ENCODE measurements at places on chromosomes 1 and 21.

GRCh38 chr1:171513743-171514142, 28.4 kb downstream of the PRRC2C start:
- DNase-seq, result no peak

- no peak for DNase-seq
Observed at GRCh38 chr1:26234644-26235370, 807 bp downstream of the CEP85 start.

DNA sequence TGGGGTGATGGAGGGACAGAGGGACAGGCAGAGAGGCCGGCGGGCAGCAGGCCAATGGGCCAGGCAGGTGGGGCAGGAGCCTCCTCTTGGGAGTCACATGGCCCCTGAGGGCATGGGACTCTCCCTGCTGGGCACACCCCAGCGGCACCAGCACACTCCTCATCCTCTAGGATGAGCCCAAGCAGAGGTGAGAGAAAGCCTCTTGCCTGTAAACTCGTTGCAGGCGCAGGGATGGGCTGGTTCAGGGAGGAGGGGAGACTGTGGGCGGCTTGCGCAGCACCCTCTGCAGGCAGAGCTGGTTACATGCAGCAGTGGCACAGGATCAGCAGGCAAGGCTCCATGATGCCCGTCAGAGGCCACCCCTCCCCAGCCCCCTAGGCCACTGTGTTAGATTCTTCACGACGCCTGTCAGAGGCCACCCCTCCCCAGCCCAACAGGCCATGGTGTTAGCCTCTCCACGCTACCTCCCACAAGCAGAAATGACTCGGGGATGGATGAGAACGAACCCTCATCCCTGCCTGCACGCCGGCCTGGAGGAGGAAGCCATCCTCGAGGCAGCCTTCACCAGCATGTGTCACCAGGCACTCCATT, 209.7 kb upstream of the VAMP3 start:
- DNase-seq, result no peak

DNA sequence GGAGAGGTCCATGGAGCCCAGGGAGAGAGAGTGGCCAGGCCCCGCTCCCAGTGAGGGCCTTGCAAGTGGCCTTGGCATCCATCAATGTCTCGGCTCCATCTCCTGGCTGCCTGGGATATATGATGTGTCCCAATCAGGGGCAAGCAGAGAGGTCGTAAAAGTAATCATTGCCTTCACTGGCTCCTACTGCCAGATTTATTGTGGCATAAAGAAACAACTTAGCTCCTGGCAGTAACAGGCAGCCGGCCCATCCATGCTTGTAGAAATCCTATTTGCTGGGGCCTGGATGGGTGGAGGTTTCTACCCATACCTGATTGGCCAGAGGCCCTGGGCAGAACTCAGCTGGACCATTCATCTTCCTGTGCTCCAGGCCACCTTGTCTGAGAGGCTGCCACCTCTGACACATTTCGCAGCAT, 272.6 kb downstream of the MATN1 start:
- no peak for DNase-seq

- DNase-seq, result no peak
Observed at GRCh38 chr1:36866169-36866814, 168.0 kb downstream of the GRIK3 start.

DNA sequence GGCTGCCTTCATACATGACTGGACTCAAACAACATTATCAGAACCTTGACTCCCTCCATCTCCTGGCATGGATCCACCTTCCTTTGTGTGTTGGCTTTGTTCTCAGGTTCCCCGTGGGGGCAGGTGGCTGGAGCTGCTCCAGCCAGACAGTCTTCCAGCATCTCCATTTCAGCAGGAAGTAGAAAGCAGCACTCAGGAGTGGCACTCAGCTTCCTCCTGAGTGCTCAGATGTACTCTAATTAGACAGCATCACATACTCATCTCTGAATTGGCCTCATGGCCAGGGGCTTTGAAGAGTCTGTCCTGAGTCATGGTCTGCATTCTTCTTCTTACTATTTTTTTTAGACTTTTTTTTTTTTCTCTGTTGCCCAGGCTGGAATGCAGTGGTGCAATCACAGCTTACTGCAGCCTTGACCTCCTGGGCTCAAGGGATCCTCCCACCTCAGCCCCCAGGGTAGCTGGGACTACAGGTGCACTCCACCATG, 27.9 kb downstream of the OVAAL start:
- DNase-seq, result peak; percentile 83

GRCh38 chr1:20449735-20450311, 36.2 kb downstream of the CAMK2N1 start:
- no peak for DNase-seq

- DNase-seq, result peak; percentile 83
Observed at GRCh38 chr1:28249013-28249865, 10.1 kb upstream of the SESN2 start.

DNA sequence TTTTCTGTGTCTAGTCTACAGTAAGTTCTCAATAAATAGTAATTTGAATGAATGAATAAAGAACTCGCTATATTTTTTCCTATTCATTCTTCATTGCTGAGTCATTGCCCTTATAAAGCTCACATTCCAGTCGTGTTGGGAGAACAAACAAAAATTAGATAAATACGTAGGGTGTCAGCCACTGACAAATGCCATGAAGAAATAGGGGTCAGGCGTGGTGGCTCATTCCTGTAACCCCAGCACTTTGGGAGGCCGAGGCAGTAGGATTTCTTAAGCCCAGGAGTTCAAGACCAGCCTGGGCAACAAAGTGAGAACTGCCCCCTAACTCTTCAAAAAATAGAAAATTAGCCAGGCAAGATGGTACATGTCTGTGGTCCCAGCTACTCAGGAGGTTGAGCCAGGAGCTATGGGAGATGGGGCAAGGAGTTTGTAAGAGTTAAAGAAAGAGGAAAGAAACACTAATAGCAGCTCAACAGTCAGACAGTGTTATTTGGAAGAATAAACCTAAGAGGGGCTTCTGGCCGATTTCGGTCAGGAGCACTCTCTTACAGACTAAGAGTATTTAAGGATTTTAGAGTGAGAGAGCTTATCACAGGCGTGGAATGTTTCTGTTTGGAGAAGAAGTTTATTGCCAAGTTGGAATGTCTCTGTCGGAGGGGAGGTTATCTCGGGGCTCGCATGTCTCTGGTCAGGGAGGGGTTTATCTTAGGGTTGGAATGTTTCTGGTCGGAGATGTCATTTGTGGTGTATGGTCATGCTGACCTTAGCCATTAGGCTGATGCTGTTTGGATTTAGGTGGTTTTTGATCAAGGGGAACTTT, 1.8 kb upstream of the CHML start:
- DNase-seq, result no peak

- DNase-seq, result no peak
Observed at GRCh38 chr1:195962051-195962450, 646.2 kb downstream of the KCNT2 start.

- no peak for DNase-seq
Observed at GRCh38 chr1:220757441-220757840, 9.3 kb downstream of the MTARC2 start.

DNA sequence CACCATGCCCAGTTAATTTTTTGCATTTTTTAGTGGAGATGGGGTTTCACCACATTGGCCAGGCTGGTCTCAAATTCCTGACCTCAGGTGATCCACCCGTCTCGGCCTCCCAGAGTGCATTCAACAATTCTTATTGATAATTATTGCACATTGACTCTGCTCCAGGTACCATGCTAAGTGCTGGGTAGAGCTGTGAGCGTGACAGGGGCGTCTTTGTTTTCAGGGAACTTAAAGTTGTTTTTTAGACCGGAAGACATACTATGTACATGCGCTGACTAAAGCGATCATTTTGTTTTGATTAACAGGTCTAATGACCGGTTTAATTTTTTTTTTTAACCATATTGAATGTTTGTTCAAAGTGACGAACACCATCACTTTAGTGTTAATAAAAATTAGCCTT, 4.0 kb downstream of the CD247 start:
- DNase-seq, result no peak

DNA sequence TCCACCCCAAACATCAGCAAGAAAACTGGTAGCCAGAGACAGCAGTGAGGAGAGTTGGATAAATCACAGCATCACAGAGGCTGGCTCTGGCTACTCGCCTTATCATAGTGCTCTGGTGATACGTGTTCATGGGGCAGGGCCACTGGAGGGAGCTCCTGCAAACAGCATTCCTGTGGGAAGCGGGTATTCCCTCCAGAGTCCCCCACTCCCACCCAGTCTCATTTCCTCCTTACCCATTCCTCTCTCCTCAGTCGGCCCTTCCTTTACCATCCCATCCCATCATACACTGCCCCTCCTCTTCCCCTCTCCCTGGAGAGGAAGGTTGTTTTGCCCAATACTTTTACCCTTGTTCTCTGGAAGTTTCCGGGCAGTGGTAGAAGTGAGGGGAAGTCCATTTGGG, 7.1 kb downstream of the NHLH2 start:
- no peak for DNase-seq

DNA sequence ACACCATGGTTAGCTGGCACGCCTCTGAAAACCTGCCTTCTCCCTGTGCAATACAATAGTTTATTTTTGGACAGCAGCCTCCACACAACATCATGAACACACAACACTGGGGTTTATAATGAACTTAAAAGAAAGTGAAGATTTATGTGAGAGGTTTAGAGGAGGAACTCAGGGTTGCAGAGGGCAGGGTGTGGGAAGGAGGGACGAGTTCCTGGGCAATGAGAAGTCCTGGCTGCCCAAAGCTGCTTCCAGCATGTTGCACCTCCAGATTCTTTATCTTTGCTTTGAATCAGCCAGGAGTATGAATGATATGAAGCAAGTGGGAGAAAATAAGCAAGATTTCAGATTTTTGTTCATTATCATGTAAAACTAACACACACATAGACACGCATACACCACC, 11.3 kb upstream of the LRRC8D start:
- DNase-seq, result no peak

GRCh38 chr21:42547906-42548365, 34.3 kb downstream of the SLC37A1 start:
- DNase-seq, result no peak

DNA sequence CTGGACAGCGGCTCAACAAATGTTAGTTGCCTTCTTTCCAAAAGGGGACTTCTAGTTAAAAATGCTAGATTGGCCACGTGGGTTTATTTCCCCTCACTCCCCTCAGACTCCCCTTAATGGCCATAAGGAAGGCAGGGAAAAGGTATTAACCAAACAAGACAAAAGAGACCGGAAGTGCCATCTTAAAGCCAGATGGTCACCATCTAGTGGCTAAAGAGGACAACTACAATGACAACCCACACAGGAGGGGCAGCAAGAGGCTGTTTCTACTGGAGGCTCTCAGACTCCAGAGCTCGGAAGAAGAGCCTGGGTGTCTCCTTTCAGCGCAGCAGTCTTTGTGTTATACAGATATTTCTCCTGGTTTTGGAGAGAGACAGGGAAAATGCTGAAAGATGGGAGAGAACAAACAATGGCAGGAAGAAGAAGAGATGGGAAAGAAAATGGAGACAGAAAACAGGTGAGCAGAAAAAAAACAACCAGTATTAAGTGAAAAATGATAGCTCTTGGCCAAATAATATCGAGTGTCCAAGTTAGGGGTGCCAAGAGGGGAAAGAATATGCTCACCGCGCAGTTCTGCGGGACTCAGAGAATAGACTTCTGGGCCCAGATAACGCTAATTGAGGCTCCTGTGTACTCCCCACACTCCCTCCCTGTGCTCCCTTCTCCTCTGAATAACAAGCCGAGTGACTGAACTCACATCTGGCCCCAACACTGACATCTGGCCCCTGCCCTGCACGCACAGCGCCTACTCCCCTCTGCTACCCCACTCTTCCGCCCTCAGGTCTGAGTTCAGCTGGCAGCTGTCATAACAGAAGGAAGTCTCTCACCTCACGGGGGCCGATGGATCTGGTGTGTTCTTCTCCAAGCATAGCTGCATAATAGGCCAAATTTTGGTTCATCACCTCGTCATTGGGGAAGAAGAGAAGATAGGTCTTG, 9.6 kb downstream of the P3H1 start:
- DNase-seq, result peak; percentile 21

- no peak for DNase-seq
Observed at GRCh38 chr1:169624912-169625311, 5.0 kb downstream of the SELP start.

GRCh38 chr1:65209005-65209885, 61.2 kb downstream of the AK4 start:
- DNase-seq, result peak; percentile 29

GRCh38 chr1:214349008-214349407, 68.0 kb downstream of the SMYD2 start:
- DNase-seq, result no peak

GRCh38 chr1:185541871-185542301, 192.3 kb upstream of the HMCN1 start:
- no peak for DNase-seq

DNA sequence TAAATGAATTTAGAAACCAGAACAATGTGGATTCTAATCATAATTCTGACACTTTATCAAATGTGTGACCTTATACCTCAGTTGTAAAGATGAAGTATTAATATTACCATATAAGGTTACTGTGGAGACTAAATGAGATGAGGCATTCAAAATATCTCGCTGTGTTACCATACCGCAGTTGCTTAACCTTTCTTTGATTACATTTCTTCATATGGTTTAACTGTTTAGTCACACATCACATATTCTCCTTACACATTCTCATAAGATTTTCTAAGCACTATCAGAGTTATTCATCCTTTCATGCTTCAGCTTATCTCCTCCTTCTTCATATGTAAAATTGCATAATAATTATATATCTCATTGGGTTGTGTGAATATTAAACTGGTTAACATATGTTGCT, 88.9 kb downstream of the LRRC53 start:
- DNase-seq, result no peak

GRCh38 chr1:180181048-180181447, 26.4 kb downstream of the QSOX1 start:
- no peak for DNase-seq

DNA sequence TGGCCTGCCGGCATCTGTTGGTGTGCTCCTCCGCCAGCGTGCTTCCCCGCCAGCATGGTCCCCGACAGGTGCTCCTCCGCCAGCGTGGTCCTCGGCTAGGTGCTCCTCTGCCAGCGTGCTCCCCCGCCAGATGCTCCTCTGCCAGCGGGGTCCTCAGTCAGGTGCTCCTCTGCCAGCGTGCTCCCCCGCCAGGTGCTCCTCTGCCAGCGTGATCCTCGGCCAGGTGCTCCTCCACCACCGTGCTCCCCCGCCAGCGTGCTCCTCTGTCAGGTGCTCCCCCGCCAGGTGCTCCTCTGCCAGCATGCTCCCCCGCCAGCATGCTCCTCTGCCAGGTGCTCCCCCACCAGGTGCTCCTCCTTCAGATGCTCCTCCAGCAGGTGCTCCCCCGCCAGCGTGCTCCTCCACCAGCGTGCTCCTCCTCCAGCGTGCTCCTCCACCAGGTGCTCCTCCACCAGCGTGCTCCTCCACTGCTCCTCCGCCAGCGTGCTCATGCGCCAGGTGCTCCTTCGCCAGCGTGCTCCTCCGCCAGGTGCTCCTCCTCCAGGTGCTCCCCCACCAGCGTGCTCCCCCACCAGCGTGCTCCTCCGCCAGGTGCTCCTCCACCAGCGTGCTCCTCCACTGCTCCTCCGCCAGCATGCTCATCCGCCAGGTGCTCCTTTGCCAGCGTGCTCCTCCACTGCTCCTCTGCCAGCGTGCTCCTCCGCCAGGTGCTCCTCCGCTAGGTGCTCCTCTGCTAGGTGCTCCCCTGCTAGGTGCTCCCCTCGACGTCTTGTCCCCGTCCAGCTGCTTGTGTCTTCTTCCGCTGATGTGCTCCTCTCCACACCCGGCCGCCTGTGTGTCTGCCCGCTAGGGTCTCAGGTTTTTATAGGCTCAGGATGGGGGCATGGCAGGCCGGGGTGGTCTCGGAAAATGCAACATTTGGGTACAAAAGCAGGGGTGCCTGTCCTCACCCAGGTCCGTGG, 223.0 kb downstream of the NRIP1 start:
- no peak for DNase-seq

GRCh38 chr1:109801791-109802135, 38.0 kb upstream of the EPS8L3 start:
- DNase-seq, result no peak

GRCh38 chr1:37410815-37411214, 63.6 kb upstream of the ZC3H12A start:
- no peak for DNase-seq
